Right cardiac atrium (tissue), 5 donors: ENCODE measurements at places on chromosomes 5 and 9. TPM values are rescaled to one million over a fixed set of nuclear protein-coding genes. Genes with fewer than 3 reads are reported as not detected.
A peak's percentile ranks its signal among the peaks of the same experiment; 100 is the strongest.

DNA sequence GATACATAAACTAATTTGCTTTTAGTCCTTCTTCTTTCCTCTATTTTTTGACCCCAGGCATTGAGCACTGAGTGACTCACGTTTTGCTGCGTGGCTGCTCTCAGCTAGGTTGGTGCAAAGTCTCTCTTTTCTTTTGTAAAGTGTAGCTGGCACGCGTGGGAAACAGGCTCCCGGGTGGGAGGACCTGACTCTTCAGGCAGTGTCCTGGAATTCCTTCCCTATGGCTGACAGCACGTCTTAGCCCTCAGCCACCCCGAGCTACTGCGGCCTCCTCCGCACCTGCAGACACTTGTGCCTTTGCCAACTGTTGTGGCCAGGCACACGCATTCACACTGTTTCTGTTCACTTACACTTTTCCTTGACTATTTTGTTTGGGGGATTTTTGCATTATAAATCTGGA is 877 bp upstream of the SCGB3A1 start:
- DNase-seq: peak; percentile 24

DNA sequence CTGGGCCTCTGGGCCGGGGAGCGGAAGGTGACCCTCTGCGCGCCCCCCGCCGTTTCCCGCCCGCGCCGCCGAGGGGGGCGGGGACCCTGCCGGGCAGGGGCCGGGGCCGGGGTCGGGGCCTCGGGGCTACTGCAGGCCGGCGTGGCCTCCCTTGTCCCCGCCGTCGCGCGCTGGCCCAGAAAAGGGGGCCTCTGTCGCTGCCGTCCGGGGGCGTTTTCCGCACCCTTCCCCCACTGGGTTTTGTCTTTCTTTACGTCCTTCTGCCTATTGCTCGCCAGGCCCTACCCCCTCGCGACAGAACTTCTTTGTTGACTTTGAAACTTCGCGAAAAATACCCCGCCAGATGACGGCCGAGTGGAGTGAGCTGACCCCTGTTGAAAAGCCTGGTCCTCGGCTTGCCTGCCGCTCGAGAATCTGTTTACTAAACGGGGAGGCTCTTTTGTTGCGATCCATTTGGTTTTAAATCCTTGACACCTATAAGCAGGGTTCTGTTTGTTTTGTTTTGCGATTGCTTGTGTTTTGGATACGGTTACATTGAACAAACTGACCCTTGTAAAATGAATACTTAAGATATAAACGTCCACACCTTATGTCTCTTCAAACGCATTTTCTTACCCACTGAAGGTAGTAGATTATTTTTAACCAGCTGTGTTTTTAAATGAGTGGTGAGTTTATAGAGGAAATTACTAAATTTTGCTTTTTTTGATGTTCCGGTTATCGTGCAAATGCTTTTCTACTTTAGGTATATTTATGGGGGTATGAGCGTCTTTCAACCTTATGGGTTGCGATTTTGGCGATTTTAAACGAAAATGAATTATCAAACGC is 765 bp downstream of the MARCHF6 start:
- DNase-seq: no peak

- DNase-seq: no peak
These were observed 15.9 kb downstream of the DMAC1 start for GRCh38 chr9:7783635-7784063.

DNA sequence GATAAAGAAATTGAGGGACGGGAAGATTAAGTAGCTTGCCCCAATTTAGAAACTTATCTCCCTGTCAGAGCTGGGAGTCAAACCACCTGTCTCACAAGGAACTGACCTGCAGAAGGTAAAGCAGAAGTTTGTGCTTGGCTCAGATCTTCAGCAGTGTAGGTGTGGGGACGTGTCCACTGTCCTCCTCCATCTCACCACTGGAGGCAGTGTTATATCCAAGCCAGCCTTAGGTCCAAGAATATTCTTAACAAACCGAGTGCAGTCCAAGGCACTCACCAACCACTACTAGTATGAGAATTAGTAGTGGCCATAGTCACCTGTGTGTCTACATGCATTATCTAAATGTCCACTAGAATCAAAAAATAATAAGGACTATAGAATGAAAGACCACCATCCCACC is 86.3 kb upstream of the IRX1 start:
- no peak for DNase-seq

GRCh38 chr9:76206821-76207220 is 187.4 kb downstream of the RFK start:
- no peak for DNase-seq

GRCh38 chr5:16437977-16438376 is 27.6 kb downstream of the ZNF622 start:
- no peak for DNase-seq

- no peak for DNase-seq
These were observed 6.2 kb upstream of the PDLIM4 start for GRCh38 chr5:132251220-132251725.

- no peak for DNase-seq
These were observed 30.2 kb upstream of the SEMA4D start for GRCh38 chr9:89528131-89528530.

DNA sequence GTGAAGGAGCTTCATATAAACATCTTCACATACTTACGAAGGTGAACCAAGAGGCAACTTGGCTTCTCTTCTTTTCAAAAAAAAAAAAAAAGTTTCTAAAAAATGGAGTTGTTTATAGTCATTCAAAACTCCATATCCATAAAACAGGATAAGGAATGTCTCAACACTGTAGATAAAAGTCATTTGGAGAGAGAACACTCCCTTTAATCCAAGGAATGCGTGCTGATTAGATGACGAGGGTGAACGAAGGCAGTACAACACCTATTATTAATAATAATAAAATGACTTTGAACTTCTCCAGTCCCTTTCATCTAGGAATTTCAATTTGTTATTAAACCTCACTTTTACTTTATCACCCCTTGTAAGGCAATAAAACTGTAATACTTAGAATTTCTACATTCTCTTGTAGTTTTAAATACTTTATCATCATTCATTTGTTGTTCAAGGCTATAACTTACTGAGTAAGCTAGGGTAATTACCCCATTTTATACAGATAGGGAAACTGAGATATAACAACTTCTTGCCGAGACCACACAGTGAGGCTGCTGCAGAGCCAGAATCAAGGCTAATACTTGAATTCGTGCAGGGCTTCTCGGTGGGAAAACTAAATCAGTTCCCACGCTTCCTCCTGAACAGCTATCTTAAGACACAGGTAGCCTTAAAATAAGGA is 377.1 kb downstream of the EFNA5 start:
- DNase-seq: no peak

GRCh38 chr5:151156507-151157420 is 815 bp downstream of the ANXA6 start:
- peak; percentile 39 for DNase-seq

DNA sequence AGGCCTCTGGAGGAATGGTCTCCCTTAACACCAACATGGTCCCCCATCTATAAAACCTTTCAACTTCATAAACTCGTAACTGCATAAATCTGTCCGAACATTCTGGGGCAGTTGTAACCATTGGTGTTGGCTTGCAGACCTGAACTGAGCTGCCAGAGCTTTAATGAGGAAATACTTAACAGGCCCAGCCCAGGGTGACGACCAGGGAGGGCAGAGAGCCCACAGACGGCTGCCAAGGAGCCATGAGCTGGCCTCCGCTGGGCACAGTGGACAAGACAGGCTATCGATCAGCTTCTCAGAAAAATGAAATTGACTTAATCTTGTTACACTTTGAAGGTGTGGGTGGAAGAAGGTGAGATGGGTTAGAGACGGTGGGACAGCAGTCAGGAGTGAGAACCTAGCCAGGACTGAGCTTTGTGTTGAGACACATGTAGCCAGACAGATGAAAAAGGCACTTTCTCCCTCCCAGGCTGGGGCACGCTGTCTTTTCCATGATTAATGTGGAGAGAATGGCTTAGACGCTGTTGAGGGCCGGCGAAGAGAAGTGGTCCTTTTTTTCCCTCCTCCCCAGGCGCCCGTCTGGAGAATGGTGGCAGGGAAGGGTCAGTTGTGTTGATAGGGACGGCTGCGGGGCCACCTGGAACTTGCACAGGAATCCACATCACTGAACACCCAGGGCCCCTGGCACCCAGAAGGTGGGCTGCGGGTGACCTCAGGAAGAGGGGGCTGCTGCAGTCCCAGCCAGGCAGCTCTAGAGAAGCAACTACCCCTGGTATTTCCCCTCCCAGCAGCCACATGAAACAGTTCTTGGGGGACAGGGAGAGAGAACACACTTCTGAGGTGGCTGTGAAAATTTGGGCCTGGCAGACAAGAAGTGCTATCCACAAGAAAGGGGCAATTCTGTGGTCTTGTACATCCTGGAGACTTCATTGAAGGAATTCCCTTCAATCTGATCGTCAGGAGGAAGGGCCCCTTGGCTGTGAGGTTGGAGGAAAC is 27.3 kb upstream of the TCOF1 start:
- DNase-seq: peak; percentile 41

- no peak for DNase-seq
These were observed 217.2 kb upstream of the TBCA start for GRCh38 chr5:77993141-77993854.

DNA sequence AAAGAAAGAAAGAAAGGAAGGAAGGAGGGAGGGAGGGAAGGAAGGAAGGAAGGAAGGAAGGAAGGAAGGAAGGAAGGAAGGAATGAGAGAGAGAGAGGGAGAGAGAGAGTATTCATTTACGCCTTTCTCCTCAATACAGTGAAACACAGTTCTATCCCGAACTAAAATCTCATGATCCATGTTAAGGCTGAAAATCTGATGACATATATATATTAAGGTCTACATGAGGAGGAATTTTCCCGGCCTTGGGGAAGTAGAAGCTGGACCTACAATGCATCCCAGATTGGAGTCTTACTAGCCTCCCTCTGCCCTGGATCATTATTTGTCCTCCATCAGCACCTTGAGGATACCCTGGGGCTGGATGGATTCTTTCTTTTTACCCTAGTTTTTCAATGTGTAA is 95.1 kb upstream of the DAPK1 start:
- no peak for DNase-seq

DNA sequence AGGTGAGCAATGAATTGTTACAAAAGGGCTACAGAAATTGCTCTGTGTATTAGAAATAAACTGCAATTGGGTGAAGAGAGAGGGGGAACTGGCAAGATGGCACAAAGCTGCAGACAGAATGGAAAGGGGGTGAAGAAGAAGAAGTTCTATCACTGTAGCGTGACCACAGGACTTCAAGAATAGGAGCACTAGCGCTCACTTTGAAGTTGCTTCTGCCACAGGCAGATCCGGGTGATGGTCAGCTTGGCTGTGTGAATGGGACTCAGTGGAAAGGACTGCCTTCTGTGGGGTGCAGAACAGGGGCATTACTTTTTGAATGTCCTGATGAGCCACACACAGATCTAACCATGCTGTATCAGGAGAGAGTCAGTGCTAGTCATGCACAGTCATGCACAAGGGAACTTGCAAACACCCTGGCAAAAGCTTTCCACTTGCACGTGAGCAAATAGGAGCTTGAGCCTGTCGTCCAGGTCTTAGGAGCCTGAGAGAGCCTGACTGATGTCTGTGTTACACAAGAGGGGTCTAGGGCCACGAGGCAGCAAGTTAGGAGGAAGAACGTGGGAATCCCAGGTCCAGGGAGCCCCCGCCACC is 16.3 kb downstream of the IL5 start:
- DNase-seq: no peak

- DNase-seq: no peak
These were observed 546.5 kb downstream of the PDE4D start for GRCh38 chr5:59346982-59347381.

DNA sequence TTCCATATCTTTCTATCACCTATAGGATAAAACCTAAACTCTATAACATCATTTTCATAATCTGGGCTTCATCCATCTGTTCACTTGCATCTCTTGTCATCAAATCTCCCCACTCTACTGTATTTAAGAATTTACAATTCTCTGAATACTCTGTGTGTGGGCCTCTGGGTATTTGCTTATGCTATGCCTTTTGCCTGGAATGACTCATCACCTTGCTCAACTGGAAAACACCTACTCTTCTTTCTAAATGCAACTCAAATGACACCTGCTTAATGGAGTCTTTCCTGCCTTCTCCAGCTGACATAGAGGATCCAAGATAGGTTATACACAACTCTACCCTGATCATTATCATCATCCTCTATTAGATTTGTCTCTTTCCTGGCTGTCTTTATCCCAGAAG is 421.7 kb downstream of the SPATA31D1 start:
- no peak for DNase-seq

DNA sequence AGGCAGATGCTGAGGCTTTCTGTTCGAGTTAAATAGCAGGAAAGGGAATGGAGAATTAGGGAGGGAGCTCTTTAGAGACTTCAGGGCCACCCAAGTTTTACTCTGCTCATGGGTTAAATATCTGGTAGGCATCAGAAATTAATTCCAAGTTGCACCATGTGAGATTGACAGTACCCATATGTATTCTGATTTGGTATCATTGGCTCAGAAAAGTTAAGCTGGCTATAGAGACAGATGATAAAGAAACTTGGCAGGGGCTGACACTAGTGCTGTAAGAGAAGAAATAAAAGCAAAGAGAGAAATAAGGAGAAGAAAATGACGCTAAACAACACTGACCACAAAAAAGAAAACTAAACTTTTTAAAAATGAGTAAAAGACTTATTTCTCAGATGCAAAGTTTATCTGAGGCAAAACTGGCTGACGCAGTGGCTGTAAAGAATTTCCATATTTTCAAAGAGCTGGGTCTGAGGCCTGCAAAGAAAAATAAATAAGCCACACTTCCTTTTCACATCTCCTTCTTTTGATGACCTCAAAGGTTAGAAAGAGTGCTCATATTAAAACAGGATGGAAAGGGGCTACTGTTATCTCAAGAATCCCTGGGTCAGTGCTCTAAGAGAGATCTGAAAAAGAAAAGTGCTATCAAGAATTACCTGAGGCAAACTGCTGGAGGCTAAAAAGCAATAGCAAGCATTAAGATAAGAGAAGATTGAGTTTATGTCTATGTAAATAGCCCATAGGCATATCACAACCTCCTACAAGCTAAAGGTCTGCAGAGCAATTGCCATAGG is 399.0 kb upstream of the MEF2C start:
- no peak for DNase-seq

- no peak for DNase-seq
These were observed 7.9 kb upstream of the IL3 start for GRCh38 chr5:132052520-132052919.

GRCh38 chr5:152686931-152687330 is 281.9 kb upstream of the NMUR2 start:
- no peak for DNase-seq

The SV2C gene
- total RNA-seq: not detected

The TAF1L gene
- not detected for total RNA-seq

The SCGB3A1 gene
- total RNA-seq: not detected

The DCANP1 gene
- total RNA-seq: not detected

The ARL14EPL gene
- total RNA-seq: not detected

The GGTA1 gene
- total RNA-seq: 20.4 TPM

The OTULINL gene
- 5.6 TPM for total RNA-seq

The SIGMAR1 gene
- 35.3 TPM for total RNA-seq
